ENCODE measurements at places on chromosomes 16 and 17. TPM values are rescaled to one million over a fixed set of nuclear protein-coding genes. Genes with fewer than 3 reads are reported as not detected.

Gene PRKCB
- total RNA-seq, result not detected

Gene FAM171A2
- total RNA-seq, result 0.90 TPM

Gene SMG6
- 13.4 TPM for total RNA-seq

Gene RHBDL3
- total RNA-seq, result not detected

Gene RETREG3
- total RNA-seq, result 66.1 TPM

- DNase-seq, result no peak
Measured at GRCh38 chr16:78869492-78869891, 731.0 kb downstream of the MAF start.

Gene CACNB1
- total RNA-seq, result 4.9 TPM

- no peak for DNase-seq
Measured at GRCh38 chr16:3645504-3646347, 8.8 kb upstream of the DNASE1 start.

DNA sequence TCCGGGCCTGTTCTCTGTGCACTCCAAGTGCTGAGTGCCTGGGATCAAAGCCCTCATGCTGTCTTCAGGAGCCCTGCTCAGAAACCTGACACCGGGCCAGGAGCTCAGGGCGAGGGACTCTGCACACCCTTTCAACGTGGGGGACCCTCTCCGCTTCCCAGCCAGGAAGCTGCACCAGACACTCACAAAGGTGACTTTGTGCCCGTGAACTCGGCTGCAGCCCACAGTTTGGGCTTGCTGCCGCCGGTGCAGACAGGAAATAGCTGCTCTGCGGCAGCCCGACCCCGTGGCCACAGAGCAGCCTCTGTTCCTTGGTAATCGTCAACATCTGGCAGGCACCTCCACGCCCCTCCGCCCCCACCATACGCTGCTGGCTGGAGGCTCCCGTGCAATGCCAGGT lies 93.4 kb upstream of the METRNL start:
- no peak for DNase-seq

Gene ABCA3
- 0.51 TPM for total RNA-seq

Gene SULT1A2
- 0.51 TPM for total RNA-seq

- no peak for DNase-seq
Measured at GRCh38 chr17:50172130-50172529, 6.3 kb downstream of the SGCA start.

- no peak for DNase-seq
Measured at GRCh38 chr16:85869206-85869605, 29.8 kb upstream of the IRF8 start.

Gene RBFOX1
- total RNA-seq, result not detected

DNA sequence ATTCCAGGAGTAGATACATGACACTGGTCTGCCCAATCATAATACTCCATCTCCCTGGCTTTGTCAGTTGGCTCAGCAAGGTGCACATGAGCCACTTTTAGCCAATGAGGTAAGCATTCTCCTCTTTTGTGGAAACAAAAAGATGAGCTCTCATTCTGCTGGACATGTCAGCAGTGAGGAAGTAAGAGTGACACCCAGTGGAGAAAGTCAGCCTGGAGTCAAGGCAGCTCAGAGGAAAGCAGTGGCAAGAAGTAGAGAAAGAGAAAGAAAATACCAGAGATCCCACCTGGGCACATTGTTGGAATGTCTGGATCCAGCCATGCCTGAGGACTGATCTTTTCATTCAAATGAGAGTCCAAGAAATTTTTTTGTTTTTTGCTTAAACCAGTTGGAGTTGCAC lies 496.9 kb upstream of the C16orf82 start:
- DNase-seq, result no peak

GRCh38 chr17:17388657-17389496 lies 85.7 kb downstream of the NT5M start:
- DNase-seq, result no peak

DNA sequence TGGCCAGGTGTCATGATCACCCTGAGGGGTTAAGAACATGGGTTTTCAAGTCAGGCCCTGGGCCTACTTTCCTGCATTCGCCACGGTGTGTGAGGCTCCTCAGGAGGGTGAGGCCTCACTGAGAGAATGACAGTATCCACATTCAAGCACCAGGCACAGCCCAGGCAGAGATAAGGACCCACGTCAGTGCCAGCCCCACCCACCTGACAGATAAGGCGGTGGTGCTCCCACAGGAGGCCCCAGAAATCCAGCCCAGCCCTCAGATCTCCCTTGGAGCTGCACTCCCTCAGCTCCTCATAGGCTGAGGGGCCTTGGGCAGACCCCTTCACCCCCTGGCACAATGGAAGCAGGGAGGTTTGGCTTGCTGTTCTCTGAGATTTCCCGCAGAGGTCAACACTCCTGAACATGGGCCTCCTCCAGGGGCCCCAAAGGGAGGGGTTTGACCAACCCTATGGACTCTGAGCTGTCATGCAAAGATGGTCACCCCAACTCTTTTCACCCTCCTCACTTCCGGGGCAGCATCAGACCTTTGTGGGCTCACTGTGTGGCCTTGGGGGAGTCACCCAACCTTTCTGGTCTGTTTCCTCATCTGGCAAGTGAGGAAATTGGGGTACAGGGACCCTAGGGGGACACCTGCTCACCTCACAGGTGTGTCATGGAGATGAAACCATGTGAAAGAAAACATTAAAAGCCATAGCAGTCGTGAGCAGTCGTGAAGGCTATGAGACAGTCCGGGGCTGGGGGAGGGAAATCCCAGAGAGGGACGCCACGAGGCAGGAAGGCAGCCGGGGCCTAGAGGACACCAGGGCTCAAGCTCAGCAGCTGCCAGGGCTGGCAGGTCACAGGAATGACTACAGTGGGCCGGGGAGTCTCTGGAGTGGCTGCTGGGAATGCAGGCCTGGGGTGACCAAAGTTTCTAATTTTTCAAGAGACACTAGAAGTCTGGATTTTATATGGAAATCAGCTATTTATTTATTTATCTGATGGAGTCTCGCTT lies 15.4 kb downstream of the PLLP start:
- peak; percentile 23 for DNase-seq

- DNase-seq, result no peak
Measured at GRCh38 chr17:75998327-75998795, 2.3 kb upstream of the CDK3 start.

Gene ITGA2B
- under 0.01 TPM for total RNA-seq

DNA sequence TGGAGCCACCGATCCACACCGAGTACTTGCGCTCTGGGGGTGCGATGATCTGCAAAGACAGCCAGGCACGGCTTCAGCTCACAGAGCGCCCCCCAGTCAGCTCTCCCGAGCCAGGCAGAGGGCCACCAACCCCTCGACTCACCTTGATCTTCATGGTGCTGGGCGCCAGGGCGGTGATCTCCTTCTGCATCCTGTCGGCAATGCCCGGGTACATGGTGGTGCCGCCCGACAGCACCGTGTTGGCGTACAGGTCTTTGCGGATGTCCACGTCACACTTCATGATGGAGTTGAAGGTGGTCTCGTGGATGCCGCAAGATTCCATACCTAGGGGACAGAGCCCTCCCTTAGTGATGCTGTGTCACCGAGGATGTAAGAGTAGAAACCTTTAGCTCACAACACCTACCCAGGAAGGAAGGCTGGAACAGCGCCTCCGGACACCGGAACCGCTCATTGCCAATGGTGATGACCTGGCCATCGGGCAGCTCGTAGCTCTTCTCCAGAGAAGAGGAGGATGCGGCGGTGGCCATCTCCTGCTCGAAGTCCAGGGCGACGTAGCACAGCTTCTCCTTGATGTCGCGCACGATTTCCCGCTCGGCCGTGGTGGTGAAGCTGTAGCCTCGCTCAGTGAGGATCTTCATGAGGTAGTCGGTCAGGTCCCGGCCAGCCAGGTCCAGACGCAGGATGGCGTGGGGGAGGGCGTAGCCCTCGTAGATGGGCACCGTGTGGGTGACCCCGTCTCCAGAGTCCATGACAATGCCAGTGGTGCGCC lies 1.6 kb downstream of the ACTG1 start:
- no peak for DNase-seq

DNA sequence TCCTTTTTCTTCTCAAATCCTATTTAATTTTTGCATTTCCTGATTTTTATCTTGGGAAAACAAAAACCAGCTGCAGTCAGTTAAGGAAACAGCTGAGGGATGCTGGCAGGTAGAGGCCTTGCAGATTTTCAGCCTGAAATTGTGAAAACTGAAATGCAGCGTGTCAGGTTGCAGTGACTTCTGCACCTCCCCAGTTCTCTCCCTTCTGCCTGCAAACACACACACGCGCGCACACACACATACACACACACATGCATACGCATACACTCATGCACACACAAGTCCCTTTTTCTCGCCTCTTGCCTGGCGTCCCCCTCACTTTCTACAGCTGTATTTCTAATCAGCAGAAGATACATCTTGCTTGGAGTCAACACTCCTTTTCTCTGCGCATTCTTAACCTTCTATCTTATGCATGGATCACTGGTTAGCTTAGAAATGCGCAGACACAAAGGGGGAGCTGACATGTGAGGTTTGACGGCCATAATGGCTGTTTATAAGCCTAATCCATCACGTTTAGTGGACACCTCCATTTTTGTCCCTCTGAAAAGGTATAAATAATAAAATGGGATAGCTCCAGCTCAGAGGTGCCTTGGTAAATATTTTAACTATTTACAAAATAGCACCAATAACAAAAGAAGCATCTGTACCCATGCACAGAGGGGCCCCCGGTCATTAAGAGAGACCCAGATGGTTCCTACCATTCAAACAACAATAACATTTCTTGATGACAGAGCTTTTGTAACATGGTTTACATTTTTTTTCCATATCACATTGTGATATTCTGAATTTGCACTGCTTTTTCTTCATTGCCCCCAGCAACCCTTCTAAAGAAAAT lies 392.1 kb upstream of the SALL1 start:
- DNase-seq, result no peak

DNA sequence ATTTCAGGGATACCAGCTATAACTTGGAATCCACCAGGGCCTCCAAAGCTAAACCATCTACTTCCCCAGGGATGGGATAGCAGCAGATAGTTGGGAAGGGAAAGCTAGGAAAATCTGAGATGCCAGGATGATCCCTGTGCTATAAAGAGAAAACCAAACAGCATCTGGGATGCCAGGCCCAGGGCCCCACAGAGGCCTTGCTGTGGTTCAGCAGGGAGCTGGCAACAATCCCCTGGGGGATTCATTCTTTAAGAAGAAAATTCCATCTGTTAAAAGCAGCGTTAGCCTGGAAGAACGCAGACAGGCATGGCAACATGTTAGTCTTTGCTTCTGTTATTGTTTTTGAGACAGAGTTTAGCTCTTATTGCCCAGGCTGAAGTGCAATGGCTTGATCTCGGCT lies 16.6 kb downstream of the MYO18A start:
- no peak for DNase-seq

DNA sequence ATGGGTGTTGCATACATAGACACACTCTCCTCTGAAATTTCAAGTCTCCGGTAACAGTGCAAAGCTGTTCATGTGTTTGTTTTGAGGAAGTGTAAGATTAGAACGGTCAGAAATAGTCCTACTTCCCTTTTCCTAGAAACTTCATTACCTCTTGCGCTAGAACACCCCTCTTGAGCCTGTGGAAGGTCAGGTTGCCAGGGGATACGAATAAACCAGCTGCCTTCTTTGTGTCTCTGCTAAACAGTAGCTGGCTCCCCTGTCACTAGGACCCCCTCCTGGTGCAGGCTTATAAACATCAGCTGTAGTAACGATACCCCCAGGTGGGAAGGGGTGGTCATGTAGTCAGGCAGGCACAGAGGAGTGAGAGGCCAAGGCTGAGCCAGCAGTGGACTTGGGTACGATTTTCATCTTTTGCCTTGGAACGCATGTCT lies 113.4 kb upstream of the RCVRN start:
- DNase-seq, result no peak

Gene ITGB4
- 297 TPM for total RNA-seq

- no peak for DNase-seq
Measured at GRCh38 chr17:48613862-48614694, 1.0 kb downstream of the HOXB8 start.

DNA sequence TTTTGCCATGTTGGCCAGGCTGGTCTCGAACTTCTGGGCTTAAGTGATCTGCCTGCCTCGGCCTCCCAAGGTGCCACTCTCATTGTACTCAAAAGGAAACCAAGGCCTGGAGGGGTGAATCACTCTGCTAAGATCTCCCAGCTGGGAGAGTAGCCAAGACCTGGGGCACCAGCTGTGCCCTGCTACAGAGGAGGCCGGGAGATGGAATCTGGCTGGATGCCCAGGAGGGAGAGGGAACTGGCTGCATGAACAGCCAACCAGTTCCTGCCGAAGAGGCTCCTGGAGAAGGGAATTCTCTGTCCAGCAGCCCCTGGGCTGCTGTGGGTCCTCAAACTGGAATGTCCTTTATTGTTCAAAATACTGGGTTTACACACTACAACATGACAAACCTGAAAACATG lies 238.7 kb upstream of the CIBAR2 start:
- DNase-seq, result peak; percentile 96

DNA sequence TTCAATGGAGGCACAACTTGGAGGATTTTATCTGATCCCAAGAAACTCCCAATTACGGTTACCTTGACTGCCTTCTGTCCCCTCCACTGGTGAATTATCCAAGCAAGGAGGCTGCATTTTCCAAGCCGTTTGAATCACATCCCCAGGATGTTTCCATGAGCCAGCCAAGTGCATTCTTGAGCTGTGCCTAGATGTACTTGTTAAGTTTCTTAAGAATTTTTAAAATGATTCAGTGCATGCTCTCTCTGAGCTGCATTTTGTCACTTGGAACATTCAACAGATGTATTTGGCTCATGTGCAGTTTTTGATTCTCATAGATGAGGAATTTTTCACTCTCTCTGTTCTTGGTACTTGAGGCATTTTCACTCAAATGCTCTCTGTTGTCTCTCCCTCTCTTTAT lies 202.6 kb upstream of the MYOCD start:
- DNase-seq, result no peak

- DNase-seq, result no peak
Measured at GRCh38 chr17:62692721-62693431, 65.4 kb downstream of the MRC2 start.

Gene SPATA33
- 2.3 TPM for total RNA-seq

Gene TNFRSF17
- not detected for total RNA-seq

- DNase-seq, result peak; percentile 91
Measured at GRCh38 chr17:7046127-7046724, 2.3 kb upstream of the SLC16A11 start.

Gene RDM1
- 0.13 TPM for total RNA-seq

DNA sequence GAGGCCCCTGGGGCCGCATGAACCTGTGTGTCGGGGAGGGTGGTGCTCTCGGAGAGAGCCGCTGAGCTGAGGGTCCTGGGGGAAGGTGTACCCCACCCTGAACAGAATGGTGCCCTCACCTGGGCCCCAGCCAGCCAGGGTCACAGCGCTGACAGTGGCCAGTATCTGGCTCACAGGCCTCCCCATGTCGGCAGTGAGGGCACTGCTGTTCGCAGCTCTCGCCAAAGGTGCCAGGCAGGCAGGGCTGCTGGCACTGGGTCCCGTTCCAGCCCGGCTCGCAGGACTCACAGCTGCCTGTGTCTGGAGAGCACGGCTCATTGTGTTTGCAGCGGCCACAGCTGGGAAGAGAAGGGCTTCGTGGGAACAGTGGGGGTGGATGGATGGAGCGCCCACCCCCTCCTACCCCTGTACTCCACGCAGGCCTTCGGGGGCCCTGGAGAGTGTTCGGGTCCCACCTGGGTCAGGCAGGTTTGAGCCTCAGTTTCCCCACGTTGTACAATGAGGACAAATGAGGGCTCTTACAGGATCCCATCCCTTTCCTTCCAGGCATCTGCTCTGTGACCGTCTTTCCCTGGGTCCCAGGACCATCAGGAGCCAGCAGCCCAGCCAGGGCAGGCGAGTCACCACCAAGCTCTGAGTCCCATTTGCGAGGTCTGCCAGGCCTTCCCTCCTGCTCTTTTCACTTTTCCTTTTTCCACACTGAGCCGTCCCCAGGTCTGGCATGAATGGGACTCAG lies 5.0 kb downstream of the SCARF1 start:
- DNase-seq, result no peak

GRCh38 chr17:74215342-74215727 lies 2.0 kb downstream of the TTYH2 start:
- no peak for DNase-seq

GRCh38 chr16:56848029-56848936 lies 16.7 kb upstream of the SLC12A3 start:
- DNase-seq, result peak; percentile 75

Gene KRT33A
- 0.13 TPM for total RNA-seq
